ENCODE measurements at places on chromosomes 13 and 19. TPM values are rescaled to one million over a fixed set of nuclear protein-coding genes. Genes with fewer than 3 reads are reported as not detected.

- H3K4me1 ChIP-seq: no peaks in the 10 kb centered on the region
- peaks cover 22% of the 10 kb centered on the region for H3K36me3 ChIP-seq
- no peaks in the 10 kb centered on the region for H3K27me3 ChIP-seq
- no peak overlapping the region for H3K27ac ChIP-seq
These were observed 26.2 kb downstream of the TMTC4 start for GRCh38 chr13:100648354-100648753.

DNA sequence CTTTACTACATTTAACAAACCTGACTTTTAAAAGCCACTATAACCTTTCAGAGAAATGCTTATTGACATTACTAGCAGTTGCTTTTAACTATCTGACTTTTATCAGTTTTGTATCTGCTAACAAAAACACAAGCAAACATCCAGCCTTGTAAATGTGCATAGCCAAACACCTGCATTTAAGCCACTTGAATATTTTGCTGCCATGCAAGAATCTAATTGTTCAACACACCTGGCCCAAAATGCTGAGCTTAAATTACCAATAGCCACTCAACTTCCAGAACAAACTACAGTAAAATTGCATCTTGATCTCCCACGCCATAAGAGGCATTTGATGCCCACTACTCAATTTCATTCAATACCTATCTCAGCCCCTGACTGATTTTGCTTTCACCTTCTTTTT lies 9.3 kb downstream of the ZIC5 start:
- no peak overlapping the region for H3K4me3 ChIP-seq
- DNase-seq: no peak
- H3K36me3 ChIP-seq: no peaks in the 10 kb centered on the region
- peaks cover 75% of the 10 kb centered on the region for H3K27me3 ChIP-seq

- no peak overlapping the region for H3K4me3 ChIP-seq
- no peaks in the 10 kb centered on the region for H3K4me1 ChIP-seq
- no peaks in the 10 kb centered on the region for H3K27me3 ChIP-seq
- DNase-seq: no peak
These were observed 39.9 kb downstream of the MTMR6 start for GRCh38 chr13:25247360-25247759.

- H3K36me3 ChIP-seq: peaks cover 15% of the 10 kb centered on the region
- DNase-seq: peak; percentile 93
- peaks cover 12% of the 10 kb centered on the region for H3K27me3 ChIP-seq
- peak within 1 kb of the TSS; percentile 89 for H3K27ac ChIP-seq
These were observed at the start of gene PPP1R13L for GRCh38 chr19:45404557-45405434. Gene PPP1R13L (minus strand): TSS chr19:45405069. CDS start chr19:45398318, 6,751 bp downstream.

GRCh38 chr19:47124937-47125668 lies 5.5 kb upstream of the SAE1 start:
- H3K4me3 ChIP-seq: no peak overlapping the region
- DNase-seq: peak; percentile 72
- H3K27ac ChIP-seq: peak overlapping the region; percentile 71
- peaks cover 5% of the 10 kb centered on the region for H3K4me1 ChIP-seq
- H3K27me3 ChIP-seq: peaks cover 2% of the 10 kb centered on the region

GRCh38 chr19:54369082-54369687 lies 4.5 kb upstream of the LAIR1 start:
- H3K4me1 ChIP-seq: peaks cover 54% of the 10 kb centered on the region
- H3K27me3 ChIP-seq: peaks cover 28% of the 10 kb centered on the region
- peak overlapping the region; percentile 82 for H3K4me3 ChIP-seq
- DNase-seq: peak; percentile 55

ZNF730 gene
- 0.85 TPM for total RNA-seq

ALOX5AP gene
- 33.4 TPM for total RNA-seq

DNA sequence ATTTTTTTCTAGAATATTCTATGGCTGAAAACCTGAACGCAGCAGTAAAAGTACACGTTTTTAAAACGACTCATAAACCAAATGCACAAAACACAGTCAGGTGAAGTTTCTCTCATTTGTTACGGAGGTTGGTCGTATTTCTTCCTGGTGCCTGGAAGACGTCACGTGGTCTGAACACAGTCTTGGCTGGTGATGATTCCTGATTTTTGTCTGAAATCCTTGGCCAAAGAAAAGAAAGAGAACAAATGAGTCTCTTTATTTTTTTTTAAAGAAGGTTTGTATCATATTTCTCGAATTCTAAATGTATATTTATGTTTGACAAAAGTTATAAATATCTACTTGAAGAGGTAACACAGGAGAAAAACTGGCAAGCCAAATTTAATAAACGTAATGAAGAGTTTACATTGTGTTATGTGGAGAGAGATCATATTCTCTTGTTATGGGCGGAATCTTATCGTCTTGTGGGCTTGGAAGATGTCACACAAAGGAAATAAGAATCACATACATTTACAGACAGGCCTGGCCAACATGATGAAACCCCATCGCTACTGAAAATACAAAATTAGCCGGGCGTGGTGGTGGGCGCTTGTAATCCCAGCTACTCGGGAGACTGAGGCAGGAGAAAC lies 10.0 kb upstream of the PNMA8A start:
- H3K4me1 ChIP-seq: peaks cover 2% of the 10 kb centered on the region
- no peaks in the 10 kb centered on the region for H3K36me3 ChIP-seq
- H3K27me3 ChIP-seq: peaks cover 31% of the 10 kb centered on the region
- DNase-seq: no peak
- no peak overlapping the region for H3K27ac ChIP-seq

KIR2DL3 gene
- 0.12 TPM for total RNA-seq

RUVBL2 gene
- 195 TPM for total RNA-seq

SLC7A9 gene
- 0.12 TPM for total RNA-seq

DNA sequence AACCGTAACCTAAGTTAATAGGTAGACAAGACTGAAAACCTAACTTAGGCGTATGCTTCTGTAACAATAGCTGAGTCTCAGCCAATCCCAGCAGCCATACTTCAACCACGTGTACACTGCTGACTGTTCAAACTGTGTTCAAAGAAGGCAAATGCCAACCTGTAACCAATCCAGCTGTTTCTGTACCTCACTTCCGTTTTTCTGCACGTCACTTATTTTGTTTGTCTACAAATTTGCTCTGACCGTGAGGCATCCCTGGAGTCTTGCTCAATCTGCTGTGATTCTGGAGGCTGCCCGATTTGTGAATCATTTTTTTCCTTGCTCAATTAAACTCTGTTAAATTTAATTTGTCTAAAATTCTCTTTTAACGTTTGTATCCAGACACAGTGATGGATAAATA lies 59.2 kb downstream of the EDNRB start:
- peaks cover 4% of the 10 kb centered on the region for H3K27me3 ChIP-seq
- no peak overlapping the region for H3K27ac ChIP-seq
- no peak for DNase-seq
- no peak overlapping the region for H3K4me3 ChIP-seq
- no peaks in the 10 kb centered on the region for H3K4me1 ChIP-seq
- no peaks in the 10 kb centered on the region for H3K36me3 ChIP-seq

DNA sequence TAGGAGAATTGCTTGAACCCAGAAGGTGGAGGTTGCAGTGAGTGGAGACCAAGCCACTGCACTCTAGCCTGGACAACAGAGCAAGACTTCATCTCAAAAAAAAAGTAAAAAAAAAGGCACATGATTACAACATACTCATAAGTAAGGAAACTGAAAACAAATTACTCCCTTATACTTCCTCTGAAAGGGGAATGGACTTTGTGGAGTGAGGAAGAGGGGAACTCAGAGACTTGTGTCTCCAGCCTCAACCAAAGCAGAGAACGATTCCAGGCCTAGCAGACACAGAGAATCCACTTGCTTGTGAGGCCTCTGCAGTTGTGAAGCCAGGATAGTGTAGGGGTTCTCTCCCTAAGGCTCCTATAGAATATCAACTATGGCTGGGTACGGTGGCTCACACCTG lies 4.3 kb upstream of the LATS2 start:
- peaks cover 23% of the 10 kb centered on the region for H3K27me3 ChIP-seq
- no peak overlapping the region for H3K27ac ChIP-seq
- H3K4me1 ChIP-seq: peaks cover 4% of the 10 kb centered on the region
- no peak for DNase-seq
- no peaks in the 10 kb centered on the region for H3K36me3 ChIP-seq

- no peak overlapping the region for H3K4me3 ChIP-seq
- peaks cover 35% of the 10 kb centered on the region for H3K27me3 ChIP-seq
- peaks cover 4% of the 10 kb centered on the region for H3K36me3 ChIP-seq
These were observed 5.9 kb upstream of the CACNG7 start for GRCh38 chr19:53903055-53903680.

DNA sequence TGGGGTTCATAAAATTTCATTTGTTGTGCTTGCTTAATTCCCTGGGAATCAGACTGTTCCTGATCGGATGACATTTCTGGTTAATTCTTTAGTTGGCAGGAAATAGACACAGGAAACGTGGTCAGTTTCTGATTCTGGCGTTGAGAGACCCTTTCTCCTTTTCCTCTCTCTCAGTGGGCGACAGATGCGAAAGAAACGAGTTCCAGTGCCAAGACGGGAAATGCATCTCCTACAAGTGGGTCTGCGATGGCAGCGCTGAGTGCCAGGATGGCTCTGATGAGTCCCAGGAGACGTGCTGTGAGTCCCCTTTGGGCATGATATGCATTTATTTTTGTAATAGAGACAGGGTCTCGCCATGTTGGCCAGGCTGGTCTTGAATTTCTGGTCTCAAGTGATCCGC lies 10.8 kb downstream of the LDLR start:
- H3K27me3 ChIP-seq: no peaks in the 10 kb centered on the region
- H3K36me3 ChIP-seq: peaks cover 65% of the 10 kb centered on the region
- DNase-seq: no peak

GRCh38 chr13:27976362-27977091 lies 7.4 kb upstream of the CDX2 start:
- no peak overlapping the region for H3K27ac ChIP-seq
- DNase-seq: no peak
- no peaks in the 10 kb centered on the region for H3K36me3 ChIP-seq
- H3K4me1 ChIP-seq: peaks cover 8% of the 10 kb centered on the region

GRCh38 chr19:47352095-47352494 lies 3.0 kb downstream of the DHX34 start:
- H3K27ac ChIP-seq: no peak overlapping the region
- DNase-seq: no peak
- peaks cover 28% of the 10 kb centered on the region for H3K4me1 ChIP-seq
- H3K36me3 ChIP-seq: peaks cover 57% of the 10 kb centered on the region
- no peak overlapping the region for H3K4me3 ChIP-seq

DNA sequence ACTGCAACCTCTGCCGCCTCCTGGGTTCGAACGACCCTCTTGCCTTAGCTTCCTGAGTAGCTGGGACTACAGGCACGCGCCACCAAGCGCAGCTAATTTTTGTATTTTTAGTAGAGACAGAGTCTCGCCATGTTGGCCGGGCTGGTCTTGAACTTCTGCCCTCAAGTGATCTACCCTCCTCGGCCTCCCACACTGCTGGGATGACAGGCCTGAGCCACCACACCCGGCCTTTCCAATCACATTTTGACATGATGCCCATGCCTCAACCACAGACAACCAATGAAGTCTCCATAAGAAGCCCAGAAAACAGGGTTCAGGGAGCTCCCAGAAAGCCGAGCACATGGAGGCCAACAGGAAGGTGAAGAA lies 11.7 kb downstream of the RAB20 start:
- H3K36me3 ChIP-seq: peaks cover 6% of the 10 kb centered on the region
- H3K4me3 ChIP-seq: no peak overlapping the region
- no peaks in the 10 kb centered on the region for H3K27me3 ChIP-seq

Data from activated CD4-positive, alpha-beta T cell treated with anti-CD3 and anti-CD28 coated beads, Interleukin-2, amount 10 ng/mL, durations not matched to agents 24 days and 14 days (primary cell).